Effector CD4-positive, alpha-beta T cell (primary cell): ENCODE measurements at places on chromosomes 4 and X.

- DNase-seq: no peak
Measured at GRCh38 chrX:103356858-103357257, 552 bp downstream of the TCEAL9 start.

GRCh38 chr4:113760795-113761619, 531 bp downstream of the CAMK2D start:
- peak; percentile 25 for DNase-seq

- no peak for DNase-seq
Measured at GRCh38 chr4:140704964-140705363, 51.2 kb downstream of the TBC1D9 start.

- no peak for DNase-seq
Measured at GRCh38 chr4:78944381-78944780, 5.1 kb upstream of the PAQR3 start.

GRCh38 chr4:3399277-3400194, 42.2 kb upstream of the HGFAC start:
- DNase-seq: no peak

- no peak for DNase-seq
Measured at GRCh38 chr4:68592673-68593072, 16.6 kb upstream of the UGT2B17 start.

DNA sequence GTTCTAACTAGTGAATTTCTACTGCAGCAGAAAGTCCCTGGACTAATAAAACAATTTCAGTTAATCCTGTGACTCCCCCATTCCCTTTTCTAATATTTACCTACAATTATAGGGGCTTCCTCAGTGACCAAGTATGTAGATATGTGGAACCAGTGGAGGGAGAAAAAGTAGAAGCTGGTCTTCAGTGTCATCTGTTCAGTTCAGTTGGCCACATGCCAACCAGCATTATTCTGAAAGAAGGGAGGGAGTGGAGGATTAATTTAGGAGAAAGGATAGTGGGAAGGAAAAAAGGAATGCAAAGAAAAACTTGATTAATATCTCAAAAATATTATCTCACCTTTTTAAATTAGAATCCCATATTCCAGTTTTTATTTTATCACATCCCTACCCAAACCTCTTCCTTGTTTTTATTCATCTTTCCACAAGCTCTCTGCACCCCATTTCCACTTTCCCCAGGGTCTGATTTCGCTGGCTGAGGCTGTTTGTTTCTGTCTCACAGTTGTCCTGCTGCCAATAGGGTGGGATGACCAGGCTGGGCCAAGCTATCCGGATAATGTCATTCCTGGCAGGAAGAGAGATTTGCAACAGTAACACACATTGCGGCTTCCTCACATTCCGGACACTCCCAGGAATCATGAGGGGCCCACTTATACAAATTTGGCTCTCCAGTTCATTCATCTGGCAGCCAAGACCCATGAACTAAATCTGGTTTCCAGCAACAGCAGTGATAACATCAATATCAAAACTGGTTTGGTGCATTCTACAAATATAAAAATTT, 24.6 kb upstream of the ANTXR2 start:
- DNase-seq: no peak

DNA sequence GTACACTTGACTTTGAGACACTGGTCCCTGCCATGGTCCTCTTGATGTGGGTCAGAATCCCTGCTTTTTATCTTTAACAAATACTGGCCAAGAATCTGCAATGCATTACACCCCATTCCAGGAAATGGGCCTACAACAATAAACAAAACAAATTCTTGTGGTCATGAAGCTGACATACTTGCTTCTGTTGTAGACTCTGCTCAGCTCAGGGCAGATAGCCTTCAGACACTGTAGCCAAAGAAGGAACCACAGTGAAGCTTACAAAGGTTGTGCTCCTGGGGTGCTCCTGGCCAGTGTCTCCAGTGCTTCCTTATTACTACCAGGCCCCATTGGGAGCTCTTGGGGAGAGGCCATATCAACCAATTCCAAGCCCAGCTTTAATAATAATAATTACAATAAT, 21.8 kb downstream of the KIAA1210 start:
- no peak for DNase-seq

- no peak for DNase-seq
Measured at GRCh38 chr4:170009291-170009690, 16.9 kb downstream of the MFAP3L start.

- no peak for DNase-seq
Measured at GRCh38 chr4:101279377-101279871, 67.9 kb downstream of the PPP3CA start.

- DNase-seq: no peak
Measured at GRCh38 chr4:147050356-147050765, 104.7 kb upstream of the TTC29 start.

GRCh38 chr4:124132161-124132560, 580.4 kb downstream of the ANKRD50 start:
- DNase-seq: no peak

GRCh38 chr4:139189417-139189749, 12.4 kb upstream of the ELF2 start:
- DNase-seq: no peak

GRCh38 chrX:119004920-119005524, 30.6 kb downstream of the LONRF3 start:
- peak; percentile 31 for DNase-seq

- DNase-seq: no peak
Measured at GRCh38 chrX:17328837-17329236, 46.2 kb upstream of the NHS start.

- DNase-seq: no peak
Measured at GRCh38 chr4:153791746-153792617, 3.1 kb upstream of the SFRP2 start.

DNA sequence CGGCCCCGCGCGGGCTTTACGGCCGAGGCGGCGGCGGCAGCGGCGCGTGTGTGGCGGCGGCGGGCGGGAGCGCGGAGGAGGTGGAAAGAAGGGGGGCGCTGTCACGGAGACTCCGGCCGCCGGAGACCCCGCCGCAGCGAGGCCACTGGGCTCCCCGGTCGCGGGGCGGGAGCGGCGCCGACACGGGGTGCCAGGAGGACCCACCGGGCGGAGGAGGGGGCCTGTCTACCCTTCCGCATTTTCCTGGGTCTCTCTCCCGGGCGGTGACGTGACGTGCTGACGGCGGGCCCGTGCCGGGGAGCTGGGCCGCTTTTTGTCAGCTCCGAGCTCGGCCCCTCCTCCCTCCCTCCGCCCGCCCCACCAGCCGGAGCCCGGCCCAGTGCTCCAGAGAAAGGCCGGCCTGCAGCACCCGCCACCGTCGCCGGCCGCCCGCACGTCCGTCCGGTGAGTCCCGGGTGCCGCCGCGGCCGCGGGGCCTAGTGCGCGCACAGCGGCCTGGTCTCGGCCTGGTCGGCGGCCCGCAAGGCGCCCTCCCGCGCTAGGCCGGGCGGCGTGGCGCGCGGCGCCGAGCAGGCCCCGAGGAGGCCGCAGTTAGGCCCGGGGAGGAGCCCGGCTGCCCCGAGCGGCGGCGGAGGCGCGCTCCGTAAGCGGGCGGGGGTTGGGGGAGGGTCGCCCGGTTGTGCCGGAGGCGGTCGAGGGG, at the start of gene ZFX:
ZFX (plus strand) TSS at position 379 of the 700 bp plus-strand sequence. CDS start 23,014 bp downstream, outside the sequence.
- peak; percentile 63 for DNase-seq

DNA sequence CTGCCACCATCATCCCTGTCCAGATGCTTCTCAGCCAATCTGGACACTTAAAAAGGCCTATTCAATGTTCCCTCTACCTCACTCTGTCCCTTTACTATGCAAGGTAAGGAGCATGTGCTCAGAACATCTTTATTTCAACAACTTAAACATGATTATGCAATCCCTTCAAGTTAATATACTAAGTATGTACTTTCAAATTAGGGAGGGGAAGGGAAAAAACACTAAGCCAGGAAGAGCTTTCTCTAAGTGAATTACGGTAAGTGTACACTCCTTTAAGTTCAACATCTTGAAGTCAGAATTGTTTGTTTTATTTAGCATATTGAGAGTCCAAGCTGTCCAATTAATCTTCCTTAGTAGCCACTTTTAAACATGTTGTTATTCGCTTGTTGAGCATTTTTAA, 14.1 kb downstream of the SLC10A7 start:
- DNase-seq: no peak

GRCh38 chrX:47585273-47585672, 3.0 kb downstream of the TIMP1 start:
- DNase-seq: no peak

DNA sequence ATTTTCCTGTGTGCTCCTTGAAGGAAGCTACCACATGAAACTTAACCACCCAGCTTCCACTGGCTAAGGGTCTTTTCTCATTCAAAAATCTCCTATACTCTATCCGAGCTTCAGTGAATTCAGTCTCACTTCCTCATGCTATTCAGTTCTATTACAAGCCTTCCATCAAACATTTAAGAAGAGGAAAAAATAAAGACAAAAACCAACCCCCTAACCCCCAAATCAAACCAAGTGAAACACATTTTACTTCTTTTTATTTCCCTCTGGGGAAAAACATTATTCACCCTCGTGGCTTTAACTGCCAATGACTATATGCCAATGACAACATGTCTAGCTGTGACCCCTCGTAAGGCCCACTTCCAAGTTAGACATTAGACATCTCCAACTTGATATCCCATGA, 16.2 kb upstream of the WDR19 start:
- DNase-seq: no peak

DNA sequence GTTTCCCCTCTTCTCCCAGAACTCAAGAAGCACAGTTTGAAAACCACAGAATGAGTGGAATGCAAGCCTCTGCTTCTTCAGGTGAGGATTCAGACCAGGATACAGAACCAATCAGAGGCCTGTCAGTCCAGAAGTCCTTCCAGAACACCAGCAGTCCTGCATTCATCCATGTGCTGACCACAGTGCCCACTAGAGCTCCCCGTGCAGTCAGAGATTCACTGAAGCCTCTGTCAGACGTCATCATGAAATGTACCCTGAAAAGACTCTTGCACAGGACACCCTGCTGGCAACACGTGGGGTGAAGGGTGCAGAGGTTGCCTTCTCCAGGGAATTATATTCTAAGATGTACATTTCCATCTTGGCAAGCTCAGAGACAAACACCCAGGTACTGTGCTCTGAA, 75.9 kb upstream of the LSM6 start:
- DNase-seq: no peak

- DNase-seq: no peak
Measured at GRCh38 chr4:146582864-146583263, 55.8 kb upstream of the POU4F2 start.

DNA sequence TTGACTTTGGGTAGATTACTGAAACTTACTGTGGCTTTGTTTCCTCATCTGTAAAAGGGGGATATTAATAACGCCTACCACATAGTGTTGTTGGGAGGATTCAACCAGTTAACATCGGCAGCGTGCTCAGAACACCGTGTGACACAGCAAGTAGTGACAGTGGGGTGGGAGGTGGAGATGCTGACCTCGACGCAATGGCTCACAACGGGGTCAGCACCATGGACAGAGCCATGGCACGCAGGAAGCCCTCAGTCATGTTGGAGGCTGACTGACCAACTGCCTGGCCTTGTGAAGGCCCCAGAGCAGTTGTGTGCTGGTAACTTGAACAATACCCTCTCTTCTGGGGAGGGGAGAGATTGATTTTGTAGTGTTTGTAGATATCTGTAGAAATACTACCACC, 93.2 kb downstream of the WFS1 start:
- no peak for DNase-seq
